Stimulated activated CD4-positive, alpha-beta T cell treated with anti-CD3 and anti-CD28 coated beads, Interleukin-2, amount 100 ng/mL, for 4 hours (primary cell): ENCODE measurements at places on chromosomes 6 and 20.

- DNase-seq: no peak
Observed at GRCh38 chr6:33405386-33405940, 5.4 kb upstream of the PHF1 start.

- DNase-seq: no peak
Observed at GRCh38 chr20:45157962-45158361, 16.7 kb upstream of the PI3 start.

DNA sequence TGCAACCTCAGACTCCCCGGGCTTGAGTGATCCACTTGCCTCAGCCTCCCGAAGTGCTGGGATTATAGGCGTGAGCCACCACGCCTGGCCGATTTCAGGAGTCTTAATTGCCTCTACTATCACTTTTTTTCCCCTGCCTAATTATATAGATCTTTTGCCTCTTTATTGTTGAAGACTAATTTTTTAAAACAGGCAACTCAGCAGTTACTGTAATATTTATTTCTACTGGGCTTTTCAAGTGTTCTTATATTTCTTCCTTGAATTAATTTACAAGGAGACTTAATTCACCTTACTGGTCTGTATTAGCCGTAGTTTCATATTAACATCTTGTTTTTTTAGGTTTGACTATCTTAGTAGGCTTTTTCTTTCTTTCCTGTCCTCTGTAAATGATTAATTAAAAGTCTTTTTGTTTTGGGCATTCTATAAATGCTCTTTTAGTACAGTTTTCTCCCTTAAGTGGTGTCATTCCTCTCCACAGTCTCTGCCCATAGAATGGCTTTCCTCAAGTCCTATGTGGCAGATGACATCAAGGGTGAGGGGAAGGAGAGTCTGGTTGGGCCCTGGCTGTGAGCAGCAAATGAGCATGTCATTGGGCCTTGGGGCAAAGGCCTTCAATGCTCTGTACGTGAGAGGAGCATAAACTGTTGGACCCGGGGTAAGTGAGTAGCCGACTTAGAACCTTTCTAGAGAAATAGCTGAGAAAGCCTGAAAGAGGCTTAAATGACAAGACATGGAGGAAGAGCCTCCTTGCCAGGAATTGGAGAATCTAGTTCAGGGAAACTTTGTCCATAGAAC lies 36.0 kb downstream of the ANKS1A start:
- no peak for DNase-seq

GRCh38 chr6:151534576-151534975 lies 40.8 kb downstream of the CCDC170 start:
- no peak for DNase-seq

- DNase-seq: no peak
Observed at GRCh38 chr20:13862245-13862644, 77.4 kb downstream of the NDUFAF5 start.

GRCh38 chr20:63734946-63735858 lies 1.3 kb upstream of the LIME1 start:
- no peak for DNase-seq

- DNase-seq: no peak
Observed at GRCh38 chr20:51939259-51939585, 136.9 kb upstream of the SALL4 start.

GRCh38 chr20:8255945-8256632 lies 124.0 kb downstream of the PLCB1 start:
- no peak for DNase-seq

DNA sequence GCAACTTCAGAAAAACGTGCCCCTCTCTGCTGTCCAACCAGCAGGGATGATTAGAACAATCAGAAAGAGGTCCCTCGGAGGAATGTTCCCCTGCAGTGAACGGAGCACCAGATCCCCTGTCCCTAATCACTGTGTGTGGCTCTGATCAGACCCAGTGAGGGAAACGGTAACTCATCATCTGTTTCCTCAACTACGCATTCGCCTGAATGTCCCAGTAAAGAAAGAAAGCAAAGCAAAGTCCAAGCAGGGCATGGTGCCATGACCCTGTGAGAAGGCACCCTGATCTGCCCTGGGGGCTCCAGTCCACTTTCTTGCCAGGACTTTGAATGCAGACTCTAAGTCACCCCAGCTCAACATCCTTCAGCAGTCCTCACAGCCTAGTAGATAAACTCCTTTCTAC lies 149.2 kb downstream of the LY86 start:
- DNase-seq: no peak

DNA sequence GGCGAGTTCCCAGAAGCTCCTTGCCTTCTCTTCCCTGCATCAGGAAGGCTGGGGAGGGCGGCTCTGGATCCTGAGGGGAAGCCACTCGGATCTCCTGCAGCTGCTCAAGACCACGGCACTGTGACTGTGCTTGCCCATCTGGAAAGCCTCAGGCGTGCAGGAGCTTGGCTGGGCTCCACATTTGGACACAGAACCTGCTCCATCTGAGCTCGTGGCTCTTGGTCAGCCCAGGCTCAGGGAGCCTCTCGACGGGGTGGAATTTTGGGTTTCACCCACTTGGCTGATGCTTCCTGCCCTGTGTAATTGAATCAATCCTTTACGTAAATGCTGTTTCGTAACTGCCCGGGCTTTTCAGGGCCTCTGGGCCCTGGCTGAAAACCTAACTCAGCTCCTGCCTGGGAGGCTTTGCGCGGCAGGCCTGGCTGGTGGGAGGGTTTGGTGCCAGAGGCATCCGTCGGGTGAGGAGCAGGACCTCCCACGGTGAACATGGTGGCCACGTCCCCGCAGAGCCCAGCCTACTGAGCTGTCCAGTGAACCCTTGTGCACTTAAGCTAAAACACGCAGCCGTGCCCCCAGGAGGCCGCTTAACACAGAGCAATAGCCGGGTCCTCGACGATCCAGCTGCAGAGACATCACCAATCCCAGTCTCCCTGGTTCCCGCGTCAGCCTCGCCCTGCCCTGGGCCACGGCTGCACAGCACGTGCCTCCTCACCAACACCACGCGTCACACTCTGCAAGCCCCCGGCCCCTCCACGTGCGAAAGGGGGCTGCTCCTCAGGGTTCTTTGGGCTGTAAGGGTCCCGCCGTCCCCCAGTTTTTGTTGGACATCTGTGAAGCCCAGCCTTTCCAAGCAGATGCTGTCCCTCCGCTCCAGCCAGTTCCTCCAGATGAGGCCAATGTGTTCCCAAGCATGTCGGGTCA lies 241.0 kb downstream of the DLL1 start:
- DNase-seq: no peak

DNA sequence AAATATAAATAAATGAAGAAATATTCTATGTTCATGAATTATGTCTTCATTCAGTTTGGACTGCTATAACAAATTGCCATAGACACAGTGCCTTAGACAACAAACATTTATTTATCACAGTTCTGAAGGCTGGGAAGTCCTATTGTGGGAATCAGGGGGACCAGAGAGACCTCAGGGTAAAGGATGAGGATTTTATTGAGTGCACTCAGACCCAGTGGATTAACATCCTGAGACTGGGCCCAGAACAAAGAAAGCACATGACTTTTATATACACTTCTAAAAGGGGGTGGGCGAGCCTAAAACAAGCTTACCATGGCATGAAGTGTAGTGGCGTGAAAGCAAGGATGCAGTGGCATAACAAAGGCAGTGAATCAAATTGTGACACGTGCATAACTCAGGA lies 26.9 kb upstream of the CBLN4 start:
- DNase-seq: no peak

DNA sequence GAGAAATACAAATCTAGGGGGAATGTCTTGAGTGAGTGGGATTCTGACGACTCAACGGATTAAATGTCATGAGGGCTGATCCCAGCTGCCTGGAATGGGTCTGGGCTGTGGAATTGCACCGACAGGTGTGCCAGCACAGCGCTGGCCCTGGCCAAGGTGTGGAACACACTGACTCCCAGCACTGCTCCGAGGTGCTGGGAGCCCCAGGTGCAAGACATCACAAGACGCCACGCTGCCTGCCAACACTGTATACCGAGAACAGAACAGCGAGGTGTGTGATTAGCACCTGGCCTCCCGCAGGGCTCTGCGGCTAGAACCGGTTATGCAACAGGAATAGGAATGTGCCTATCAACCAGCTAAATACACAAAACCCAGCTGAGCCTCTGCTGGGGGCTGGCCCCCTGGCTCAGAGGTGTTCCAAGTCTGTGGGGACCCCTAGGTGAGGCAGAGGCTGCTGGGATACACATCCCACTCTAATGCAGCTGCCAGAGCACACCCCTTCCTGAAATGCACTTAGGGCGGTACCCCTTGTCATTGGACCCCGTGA lies 24.8 kb upstream of the APMAP start:
- DNase-seq: no peak

GRCh38 chr6:19571176-19571575 lies 266.0 kb upstream of the ID4 start:
- no peak for DNase-seq

DNA sequence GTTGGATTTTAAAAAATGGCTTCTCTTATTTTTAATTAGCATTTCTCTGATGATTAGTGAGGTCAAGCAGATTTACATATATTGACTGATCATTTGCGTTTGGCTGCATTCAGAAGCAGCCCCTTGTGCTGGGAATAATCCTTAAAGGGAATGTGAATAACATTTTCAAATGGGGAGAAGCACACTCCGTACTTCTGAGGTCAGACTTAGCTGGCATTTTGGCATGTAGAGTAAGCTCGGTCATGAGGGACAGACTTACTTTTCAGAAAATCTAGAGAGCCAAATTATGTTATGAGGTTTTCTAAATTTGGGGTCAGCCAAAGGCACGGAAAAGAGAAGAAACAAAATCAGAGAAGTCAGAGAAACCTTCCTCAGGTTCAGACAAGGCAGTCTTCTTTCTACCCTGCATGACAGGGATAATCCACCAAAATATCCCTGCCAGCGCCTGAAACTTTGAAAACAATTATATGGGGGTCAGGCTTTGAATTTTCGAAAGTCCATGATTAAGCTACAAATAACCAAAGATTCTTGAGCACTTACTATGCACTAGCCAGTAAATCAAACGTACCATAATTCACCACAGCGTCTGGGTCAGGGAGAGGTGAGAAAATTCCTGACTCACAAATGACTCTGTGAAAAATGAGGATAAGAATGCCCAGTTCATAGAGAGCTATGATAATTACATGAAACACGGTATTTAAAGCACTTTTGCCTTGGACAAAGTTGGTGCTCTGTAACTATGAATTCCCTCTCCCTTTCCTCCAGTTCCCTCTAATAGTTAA lies 44.9 kb downstream of the ADAT2 start:
- no peak for DNase-seq

DNA sequence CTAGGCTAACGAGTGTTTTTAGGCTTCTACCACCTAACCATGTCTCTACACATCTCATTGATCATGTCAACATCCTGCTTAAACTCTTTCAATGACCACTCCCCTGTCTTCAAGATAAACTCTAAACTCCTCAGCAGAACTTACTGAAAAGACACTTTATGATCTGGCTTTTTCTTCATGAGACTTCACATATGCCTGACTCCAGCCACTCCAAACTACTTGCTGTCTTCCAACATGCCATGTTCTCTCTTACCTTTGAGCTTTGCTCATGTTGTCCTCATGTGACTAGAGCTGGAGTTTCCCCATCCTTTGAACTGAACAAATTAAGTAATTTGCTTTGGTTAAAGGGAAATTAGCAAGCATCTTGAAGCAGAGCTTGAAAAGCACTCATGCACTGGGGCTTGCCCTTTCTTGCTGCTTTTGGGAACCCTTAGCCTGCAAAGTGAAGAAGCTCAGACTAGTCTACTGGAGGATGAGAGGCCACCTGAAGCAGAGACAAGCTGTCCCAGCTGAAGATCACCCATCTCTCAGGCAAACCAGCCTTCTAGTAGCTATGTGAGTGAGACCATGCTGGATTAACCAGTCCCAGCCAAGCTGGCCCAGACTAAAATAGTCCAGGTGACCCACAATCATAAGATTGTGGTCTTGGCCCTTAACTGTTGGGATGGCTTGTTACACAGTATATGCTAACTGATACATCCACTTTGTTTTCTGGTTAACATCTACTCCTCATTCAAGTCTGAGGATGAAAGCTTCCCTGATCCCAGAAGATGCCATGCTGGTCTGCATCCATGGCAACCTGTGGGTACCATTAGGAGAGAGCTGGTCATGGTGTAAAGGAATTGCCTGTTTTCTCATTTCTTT lies 235.8 kb downstream of the GMPR start:
- DNase-seq: no peak

GRCh38 chr6:107314531-107314939 lies 144.8 kb downstream of the PDSS2 start:
- DNase-seq: no peak

DNA sequence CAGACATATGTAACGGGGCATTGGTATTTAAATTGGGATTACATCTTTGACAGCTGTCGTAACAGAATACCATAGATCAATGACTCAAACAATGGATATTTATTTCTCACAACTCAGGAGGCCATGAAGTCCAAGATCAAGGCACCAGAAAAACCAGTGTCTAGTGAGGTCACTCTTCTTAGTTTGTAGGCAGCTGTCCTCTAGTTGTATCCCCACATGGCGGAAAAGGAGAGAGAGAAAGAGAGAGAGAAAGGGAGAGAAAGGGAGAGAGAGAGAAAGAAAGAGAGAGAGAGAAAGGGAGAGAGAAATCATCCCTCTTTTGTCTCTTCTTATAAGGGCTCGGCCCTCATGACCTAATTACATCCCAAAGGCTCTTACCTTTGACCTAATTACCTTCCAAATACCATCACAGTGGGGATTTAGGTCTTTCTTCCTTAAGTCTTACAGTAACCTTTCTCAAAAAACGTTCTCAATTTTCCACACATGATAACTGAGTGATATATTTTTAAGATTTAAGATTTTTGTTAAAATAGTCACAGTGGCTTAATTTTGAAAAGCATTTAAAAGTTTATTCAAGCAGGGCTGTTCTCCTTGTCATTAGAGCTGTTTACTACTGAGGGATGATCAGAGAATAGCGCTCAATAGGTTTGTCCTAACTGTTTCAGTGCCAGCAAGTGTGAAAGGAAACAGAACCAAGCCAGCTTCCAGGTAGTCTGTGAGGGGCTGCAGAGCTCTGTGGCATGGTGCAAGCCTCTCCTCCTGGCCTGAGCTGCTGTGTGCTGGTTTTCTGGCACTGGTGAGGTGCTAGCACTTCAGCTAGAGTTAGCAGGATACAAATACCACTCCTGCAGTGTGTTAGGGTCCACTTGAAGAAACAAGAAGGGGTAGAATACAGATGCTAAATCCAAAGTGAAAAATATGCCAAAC lies 79.0 kb downstream of the IMPG1 start:
- DNase-seq: no peak

DNA sequence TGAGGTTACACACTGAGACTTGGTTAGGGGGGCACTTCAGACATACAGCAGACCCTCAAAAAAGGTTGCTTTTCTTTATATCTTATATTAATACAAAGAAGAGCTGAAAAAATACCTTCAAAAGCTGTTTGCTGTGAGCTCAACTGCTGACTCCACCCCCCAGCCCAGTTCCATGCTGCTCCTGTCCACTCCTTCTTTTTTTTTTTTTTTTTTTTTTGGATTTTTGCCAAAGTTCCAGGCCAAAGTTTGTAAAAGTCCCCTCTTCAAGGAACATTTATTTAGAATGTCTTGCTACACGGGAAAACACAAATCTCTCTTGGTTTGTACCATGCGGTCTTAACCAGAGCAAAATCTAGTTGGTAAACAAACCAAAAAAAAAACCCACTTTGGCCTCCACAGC lies 85.3 kb upstream of the AKAP12 start:
- no peak for DNase-seq
